AG04449 (cell line): ENCODE measurements at places on chromosomes 5 and 9.

DNA sequence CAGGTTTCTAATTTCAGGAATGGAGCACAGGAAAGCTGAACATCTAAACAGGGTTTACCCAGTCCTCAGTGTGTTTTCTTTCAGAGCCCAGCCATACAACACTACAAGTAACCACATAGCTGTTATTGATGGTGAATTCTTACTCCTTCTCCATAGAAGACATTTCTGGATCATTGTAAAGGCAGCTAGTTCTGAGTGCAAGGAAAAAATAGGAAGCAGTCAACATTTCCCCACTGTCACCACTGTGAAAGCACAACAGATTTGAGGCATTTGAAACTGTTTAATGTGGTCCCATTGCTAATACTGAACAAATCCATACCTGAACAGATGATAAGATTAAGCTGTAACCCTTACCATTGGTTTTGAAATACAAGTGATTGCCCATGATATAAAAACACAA is 145.0 kb upstream of the PCA3 start:
- no peak for DNase-seq

- no peak for DNase-seq
These were observed 185.7 kb downstream of the NR3C1 start for GRCh38 chr5:143217804-143218160.

DNA sequence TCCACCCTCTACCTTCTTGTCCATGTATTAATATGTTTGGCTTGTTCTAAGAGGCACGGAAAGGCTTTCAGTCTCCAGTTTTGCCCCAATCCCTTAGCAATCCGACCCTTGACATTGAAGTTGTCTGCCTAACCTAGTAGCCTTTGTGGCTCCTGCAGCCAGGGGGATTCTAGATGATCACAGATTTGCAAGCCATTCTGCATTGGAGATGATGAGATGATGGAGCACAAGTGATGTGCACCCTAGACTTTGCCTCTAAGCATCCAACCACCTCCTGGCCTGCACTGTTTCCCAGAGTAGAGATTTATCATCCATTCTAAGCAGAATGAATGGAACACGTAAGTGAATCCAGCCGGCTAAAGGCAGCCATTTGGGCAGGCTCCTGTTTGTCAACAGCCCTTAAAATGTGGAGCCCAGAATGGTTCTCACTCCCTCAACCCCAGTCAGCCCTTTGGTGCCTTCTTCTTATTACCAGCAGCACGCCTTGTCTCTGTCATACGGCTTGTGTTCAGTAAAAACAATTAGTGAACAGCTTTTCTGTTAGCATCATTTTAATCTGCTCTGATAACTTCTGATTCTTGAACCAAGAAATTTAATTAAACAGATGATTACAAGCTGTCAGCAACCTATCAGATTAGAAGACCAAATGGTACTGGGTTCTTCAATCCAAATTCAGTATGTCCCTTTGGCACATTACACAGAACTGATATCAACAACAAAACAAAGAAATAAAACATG is 5.7 kb upstream of the TRAF1 start:
- DNase-seq: no peak

DNA sequence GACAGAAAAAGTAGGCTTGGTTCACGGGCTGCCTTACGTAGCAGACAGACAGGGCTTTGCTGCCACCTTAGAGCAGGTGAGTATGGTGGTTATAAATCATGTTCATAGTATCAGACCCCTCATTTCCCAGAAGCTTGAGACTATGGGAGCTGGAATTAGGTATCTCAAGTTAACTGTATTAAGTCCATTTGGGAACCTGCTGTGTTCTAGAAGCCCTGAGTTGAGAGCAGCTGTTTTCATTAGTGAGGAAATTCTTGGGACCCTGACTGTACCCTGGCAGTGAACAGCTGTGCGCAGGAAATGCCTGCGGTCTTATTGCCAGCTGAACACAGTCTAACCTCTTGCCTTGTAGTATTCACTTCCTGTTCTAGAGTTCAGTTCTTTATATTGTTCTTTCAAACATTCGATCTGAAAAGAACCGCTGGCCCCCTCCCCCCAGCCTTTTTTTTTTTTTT is 29.8 kb downstream of the UGCG start:
- peak; percentile 50 for DNase-seq

GRCh38 chr9:127910613-127911205 is 6.1 kb downstream of the ST6GALNAC4 start:
- no peak for DNase-seq

DNA sequence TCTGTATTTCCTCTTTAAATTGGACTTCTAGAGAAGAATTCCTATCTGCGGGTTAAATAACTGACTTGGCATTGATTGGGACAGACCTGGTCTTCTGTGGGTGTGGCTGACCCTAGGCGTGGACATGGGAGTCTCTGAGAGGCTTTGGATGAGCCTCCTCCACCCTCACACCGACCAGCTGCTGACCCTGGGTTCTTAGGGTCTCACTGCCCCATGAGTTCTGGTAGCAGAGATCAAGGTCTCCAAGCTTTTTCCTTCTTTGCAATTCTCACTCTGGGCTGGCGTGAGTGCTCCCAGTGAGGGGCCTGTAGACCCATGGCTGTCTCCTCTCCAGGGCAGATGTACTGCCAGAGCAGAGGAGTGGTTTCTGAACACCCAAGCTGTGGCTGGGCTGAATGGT is 41.6 kb upstream of the PITX1 start:
- no peak for DNase-seq

DNA sequence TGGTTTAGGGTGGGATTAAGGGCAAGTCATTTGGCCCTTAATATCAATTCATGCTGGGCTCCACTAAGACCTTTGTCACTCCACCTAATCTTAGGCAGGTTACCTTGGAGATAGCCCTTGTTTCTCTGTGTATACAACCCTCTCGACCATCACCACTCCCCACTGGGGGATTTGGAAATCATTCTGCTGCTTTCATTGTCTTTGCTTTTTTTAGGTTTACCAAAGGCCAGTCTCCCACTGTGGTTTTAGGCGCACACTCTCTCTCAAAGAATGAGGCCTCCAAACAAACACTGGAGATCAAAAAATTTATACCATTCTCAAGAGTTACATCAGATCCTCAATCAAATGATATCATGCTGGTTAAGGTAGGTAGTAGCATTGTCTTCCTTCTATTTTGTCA is 6.2 kb downstream of the GZMK start:
- DNase-seq: no peak

- no peak for DNase-seq
These were observed 22.3 kb upstream of the TMEM250 start for GRCh38 chr9:136140966-136141365.

GRCh38 chr9:69918322-69918721 is 97.7 kb downstream of the CFAP95 start:
- no peak for DNase-seq

- DNase-seq: no peak
These were observed 46.9 kb upstream of the HSD17B4 start for GRCh38 chr5:119405419-119405818.

GRCh38 chr9:99051851-99052250 is 53.1 kb upstream of the TGFBR1 start:
- no peak for DNase-seq

DNA sequence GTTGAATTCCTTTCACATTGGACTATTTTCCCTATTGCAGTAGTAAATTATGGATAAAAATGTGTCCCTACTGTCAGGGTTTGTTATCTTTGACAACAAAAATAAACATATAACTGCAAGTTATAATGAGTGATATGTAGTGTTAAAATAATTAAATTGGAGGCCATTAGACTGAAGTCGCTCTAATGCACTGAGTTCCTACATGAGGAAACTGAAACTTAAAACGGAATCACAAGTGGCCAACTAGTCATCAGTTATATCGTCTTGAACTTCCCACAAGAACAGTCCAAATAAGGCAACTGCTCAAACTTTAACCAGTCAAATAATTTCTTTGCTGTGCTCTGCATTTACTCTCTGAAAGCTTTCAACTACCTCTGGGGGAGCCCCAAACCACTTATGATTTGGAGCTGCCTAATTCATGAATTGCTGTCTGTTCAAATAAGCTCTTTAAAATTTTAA is 2.1 kb upstream of the IFT74 start:
- no peak for DNase-seq
